Activated naive CD8-positive, alpha-beta T cell treated with anti-CD3 and anti-CD28 coated beads, Interleukin-2, amount 50 U/mL, for 16 hours (primary cell): ENCODE measurements at places on chromosomes 12 and 14.

- no peak for DNase-seq
These were observed 97.3 kb downstream of the EXOC5 start for GRCh38 chr14:57171363-57171762.

DNA sequence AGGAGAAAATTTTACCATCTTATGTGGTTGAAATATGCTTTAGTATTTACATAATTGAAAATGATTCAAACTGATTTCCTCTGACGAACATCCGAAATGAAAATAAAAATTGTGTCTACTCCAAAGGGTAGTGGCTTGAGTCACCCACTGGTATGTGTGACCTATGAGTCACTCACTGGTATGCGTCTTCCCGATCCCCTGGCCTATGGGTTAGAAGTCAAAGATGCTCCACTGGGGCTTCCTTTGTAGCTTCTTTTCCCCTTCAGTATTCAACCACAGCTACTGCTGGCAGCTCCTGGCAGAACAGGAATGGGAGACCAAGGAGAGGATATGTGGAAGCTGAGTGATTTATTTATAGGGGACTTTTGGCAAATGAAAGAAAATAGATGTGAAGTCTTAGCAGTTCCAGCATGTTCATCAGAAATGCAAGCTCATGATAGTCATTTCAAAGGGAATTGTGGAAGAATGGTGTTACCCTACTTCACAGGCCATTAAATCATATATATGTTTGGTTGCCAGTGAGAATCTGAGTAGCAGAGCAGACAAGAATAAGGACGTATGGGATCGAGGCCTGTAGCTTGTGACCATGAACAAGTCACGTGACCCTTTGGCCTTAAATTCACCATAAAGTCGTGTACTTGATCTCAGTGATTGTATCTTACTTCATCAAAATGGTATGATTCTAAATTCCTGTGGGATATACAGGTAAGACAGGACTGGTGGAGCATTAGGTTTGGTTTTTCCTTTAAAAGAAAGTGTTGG, 108.3 kb downstream of the CRADD start:
- DNase-seq = no peak

DNA sequence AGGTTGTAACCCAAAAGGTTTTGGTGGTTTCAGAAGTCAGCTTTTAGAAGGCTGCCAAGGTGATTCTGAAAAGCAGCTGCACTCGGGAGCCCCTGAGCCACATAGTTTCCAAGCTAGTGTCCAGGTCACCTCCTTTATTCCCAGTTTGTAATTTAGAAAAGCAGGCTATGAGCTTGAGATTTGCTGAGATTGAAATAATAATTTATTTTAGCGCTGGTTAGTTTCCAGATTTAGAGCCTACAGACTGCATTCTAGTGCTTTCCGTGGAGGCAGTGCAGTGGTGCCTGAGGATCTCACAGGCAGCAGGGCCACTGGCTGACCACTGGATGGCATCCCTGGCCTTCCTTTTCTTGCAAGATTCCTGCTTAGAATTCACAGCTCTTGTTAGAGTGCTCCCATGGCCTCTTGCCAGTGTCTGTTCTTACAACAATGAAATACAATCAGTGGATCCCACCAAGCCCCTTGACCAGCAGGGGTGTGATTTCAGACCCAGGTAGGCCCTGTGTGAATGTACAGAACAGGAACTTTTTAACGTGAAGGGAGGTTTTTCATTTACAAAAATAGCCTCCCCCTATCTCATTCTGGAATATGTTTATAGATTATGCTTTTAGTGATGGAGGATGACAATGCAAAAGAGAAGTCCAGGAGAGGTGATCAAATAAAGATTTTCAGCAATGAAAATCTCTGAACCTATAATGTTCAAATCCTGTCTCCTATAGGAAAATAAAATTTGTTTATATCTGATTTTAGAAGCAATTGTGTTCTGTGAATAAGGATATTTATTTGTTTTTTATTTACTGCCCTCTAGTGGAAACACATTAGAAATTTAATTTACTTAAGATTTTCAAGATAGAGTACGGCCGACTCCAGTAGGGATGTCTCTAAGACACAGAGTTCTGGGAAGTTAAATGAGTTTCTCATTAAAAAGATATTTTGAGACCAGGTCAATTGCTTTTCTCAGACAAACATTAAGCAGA, 362.1 kb upstream of the STXBP6 start:
- no peak for DNase-seq

DNA sequence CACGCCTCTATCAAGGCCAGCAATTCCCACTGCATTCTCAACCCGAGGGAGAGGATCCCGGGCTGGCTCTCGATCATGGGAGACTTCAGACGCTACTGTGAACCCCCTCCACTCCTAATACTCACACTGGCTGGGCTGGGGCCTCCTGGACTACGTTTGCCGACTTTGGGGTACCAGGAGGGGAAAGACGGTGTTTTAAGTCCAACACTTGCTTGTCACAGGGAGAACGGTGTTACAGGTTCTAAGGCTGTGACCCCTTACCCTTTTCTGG, 463 bp downstream of the NACA start:
- no peak for DNase-seq

GRCh38 chr12:94731733-94732360, 81.5 kb upstream of the TMCC3 start:
- no peak for DNase-seq

GRCh38 chr12:81205416-81205815, 127.5 kb downstream of the ACSS3 start:
- DNase-seq = no peak
